NCI-H2081 treated with DMSO at 0.1 percent for 48 hours (cell line): ENCODE measurements at places on chromosomes 5 and 9.

GRCh38 chr5:142326480-142326938, 1.7 kb upstream of the SPRY4 start:
- no peak for DNase-seq

DNA sequence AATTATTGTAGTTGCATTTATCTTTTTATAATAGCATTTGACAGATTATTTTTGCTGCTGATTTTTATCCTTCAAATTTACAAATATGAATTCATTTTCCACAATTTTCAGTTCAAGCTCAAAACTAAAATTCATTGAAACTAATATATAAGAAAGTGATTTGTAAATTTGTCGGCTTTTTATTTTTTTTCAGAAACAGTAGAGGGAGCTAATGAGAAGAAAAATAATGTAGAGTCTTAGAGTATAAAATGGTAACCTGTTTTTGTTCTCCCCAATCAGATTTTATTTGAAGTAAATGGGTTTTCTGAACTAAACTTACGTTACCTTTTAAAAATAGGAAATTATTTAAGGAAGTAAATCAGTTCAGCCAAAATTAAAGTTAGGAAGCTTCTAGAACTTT, 19.2 kb downstream of the PRRC1 start:
- DNase-seq: no peak

DNA sequence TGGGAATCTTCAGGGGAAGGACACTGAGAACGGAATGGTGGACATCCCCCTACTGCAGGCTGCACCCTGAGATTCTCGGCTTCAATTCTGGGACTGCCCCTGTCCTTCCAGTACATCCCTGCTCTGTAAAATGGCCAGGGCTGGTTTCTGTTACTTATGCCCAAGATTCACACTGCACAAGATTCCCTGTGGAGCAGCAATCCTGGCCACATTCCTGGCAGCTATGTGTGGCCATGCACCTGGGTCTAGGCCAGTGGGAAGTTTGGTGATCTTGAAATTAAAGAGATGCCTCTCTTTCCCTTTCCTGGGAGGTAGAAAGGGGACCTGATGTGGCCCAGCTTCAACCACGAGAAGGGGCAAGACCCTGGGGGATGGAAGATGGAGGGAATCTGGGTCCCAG, 27.6 kb downstream of the WHRN start:
- no peak for DNase-seq

GRCh38 chr5:91954136-91954535, 571.0 kb upstream of the ARRDC3 start:
- DNase-seq: no peak

GRCh38 chr5:42832060-42832459, 20.4 kb upstream of the SELENOP start:
- no peak for DNase-seq

DNA sequence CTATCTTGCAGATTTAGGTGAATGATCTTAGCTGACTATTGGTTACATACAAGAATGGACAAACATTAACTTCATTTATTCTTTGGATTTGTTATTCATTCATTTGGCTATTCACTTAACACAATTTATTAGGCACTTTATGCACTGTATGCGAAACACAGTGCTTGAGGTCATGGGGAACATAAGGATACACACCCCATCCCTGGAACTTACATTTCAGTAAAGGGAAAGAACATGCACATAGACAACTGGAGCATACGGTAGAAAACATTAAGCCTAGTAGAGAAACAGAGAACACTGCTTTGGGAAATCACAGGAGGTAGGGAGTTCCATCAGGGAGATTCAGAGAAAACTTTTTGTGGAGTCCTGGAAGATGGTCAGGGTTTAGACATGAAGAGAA, 22.2 kb downstream of the LIX1 start:
- no peak for DNase-seq
